ENCODE measurements at places on chromosomes 7 and 10.
A peak's percentile ranks its signal among the peaks of the same experiment; 100 is the strongest.

GRCh38 chr10:79292891-79293746, 54.1 kb upstream of the PPIF start:
- DNase-seq: no peak

GRCh38 chr7:18177815-18178660, 150.4 kb upstream of the PRPS1L1 start:
- no peak for DNase-seq

DNA sequence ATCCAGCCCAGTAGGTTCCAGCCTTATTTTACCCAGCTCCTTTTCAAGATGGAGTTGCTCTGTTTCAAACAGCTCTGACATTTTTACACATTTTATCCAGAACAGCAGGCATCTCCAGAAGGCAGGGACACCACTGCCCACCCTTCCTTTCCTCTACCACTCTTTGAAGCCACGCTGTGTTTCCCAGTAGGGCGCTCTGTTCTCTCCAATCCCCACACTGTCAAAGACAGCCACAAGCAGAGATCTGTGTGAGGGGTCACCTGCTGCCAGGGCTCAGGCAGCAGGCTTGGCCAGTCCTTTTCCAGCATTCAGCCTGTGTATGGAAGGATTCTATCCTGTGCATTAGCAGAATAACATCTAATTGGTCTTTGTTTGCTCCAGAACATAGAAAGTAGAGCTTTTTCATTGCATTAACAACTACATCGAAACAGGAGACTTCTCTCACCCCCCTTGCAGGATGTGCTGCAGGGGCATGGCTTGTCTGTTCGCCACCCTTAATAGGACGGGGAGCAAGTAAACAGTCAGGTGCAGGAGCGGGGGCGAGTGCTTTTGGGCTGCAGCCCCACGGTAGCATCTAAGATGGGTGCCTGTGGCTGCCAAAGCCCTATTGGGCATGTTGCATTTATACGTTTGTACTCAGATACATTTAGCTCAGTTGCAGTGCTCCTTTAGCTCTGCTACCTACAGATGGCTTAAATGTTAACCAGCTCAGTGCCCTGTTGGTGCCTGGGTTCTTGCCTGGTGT, 326.1 kb downstream of the GALNT17 start:
- peak; percentile 83 for DNase-seq

DNA sequence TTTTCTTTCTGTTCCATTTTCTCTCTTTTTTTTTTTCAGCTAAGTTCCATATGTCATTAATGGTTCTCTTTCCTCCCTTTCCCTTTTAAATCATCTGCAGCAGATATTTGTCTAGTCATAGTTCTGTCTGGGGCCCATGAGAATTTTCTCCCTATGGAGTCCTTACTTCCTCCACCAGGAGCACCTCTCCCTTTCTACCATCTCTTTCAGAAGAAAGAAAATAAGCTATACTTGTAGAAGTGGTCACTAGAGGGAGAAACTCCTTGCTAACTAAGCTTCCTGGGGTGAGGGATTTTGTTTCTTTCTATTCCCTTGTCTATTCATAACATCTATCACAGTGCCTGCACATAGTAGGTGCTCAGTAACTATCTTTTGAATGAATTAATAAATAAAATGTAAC, 230.2 kb upstream of the HPS1 start:
- DNase-seq: no peak

DNA sequence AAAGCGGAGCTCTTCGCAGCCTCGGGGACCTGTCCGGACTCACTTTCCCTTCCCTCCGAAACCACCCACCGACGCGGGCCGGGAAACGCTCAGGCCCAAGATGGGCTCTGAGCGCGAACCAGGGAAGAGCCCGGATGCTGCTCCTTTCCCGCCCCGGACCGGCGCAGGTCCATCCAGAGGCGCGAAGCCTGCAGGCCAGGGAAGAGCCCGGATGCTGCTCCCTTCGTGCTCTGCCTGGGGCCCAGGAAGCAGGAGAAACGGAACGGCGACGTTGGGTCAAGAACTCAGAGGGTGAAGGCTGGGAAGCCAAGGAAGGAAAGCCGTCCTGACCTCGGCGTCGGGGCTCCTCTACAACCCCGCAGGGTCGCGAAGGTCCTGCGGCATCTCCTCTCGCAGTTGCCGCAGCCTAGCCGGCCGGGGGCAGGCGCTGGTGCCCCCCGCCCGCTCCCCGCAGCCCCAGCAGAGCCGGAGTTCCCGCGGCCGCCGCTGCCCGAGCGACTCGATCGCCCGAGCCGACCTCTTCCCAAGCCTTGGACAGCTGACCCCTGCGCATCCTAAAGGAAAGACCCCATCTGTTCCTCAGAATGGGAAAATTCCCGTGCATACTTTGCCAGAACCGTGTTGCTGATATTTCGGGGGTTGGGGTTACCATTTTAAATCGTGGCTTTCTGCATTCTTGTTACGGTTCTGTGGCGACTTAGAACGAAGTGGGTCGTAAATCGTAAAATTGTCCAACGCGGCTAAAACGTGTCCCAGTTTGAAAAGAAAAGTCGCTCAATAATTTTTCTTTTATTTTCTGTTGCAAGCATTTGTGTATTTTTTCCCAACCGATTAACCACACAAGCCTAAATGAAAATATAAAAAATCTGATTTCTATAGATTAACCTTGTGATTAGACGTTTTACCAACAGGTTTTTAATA, 7.5 kb downstream of the HOXA1 start:
- DNase-seq: no peak

GRCh38 chr10:75512203-75512933, 80.9 kb downstream of the LRMDA start:
- DNase-seq: no peak

DNA sequence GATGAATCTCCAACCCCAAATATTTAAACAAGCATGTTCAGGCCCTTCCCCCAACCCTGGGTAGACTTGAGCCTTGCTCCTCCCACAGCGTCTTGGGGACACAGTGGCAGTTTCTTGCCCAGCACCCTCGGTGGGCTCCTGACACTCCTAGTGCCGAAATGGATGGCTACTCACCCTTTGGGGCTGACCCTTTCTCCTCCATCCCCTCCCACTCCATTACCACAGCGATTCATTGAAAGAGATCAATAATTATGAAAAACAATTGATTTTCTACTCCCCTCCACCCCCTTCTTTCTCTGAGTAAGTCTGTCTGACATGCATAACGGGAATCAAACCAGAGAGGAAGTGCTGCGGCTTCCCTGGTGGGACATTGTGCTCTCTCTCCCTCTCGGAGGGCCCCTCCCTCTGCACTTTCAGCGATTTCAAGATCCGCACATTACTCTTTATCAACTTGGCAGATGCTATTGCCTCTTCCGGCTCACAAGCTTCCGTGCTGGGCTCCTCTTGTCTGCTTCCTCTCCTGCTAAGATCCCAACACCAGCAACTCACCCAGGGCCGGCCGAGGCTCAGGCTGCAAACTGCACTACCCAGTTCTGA, 79.0 kb upstream of the PLXNA4 start:
- DNase-seq: no peak

- DNase-seq: no peak
Observed at GRCh38 chr10:2744547-2745200, 322.7 kb upstream of the PFKP start.

- no peak for DNase-seq
Observed at GRCh38 chr7:42967391-42967790, 35.2 kb downstream of the MRPL32 start.

DNA sequence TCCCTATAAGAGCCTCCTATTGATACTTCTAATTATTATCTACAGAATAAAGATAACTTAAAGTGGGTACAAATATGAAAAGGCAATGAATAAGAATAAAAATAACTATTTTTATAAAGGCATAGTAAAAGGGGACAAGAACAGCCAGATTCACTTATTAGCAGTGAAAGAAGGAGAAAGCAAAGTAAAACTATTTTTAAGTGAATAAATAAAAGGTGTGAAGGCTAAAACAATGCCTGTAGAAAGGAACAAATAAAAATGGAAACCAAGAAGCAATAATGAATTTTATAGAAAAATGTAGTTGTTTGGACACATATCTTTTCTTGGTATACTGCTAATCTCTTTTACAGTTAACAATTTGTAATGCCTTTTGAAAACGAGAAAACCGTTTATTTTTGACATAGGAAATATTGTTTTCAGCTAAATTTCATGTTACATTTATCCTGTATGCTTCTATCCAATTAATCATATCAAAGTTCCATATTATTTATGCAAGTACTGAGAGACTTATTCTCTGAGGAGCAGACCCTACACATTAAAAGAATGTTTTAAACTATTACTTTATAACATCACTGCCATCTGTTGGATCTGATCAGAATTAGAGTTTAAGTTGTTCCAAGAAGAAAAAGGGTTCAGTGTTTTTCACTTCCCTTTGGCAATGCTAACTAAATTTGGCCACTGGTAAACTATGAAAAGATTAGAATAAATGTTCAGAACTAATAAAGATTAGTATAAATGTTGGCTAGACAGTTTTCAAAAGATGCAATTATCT, 59.1 kb downstream of the ARMC3 start:
- DNase-seq: peak; percentile 49

- DNase-seq: no peak
Observed at GRCh38 chr7:119413314-119413805, 859.6 kb upstream of the KCND2 start.

DNA sequence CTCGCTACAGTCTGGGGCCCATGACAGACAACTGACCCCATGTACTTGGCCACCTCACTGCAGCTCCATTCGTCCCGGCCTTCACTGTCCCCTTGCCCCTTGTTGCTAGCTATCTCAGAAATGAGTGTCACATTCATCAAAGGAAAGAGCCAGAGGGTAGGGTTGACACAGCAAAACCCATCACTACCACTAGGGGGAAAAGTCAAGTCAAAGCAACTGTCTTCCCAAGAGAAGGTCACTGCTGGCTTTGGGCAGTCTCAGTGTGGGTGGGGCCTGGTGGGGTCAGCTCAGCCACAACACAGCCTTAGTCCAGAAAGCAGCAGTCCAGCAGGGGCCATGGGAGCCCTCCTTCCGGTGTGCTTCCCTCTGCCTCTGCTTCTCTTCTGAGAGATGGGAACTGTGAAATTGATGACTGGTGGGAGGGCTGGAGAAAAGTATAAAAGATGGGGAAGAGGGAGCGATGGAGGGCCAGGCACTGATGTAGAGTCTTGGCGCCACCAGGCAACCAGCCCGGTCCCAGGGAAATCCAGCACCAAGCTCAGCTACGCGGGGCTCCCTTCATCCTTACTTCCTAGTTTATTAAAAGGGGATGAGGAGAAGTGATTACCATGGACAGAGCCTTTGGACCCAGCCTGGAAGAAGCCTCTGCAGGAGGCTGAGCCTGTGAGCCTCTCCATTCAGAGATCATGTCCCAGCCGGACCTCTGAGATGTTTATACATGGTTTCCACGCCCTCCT, 58.0 kb downstream of the PLXNA4 start:
- DNase-seq: peak; percentile 12

DNA sequence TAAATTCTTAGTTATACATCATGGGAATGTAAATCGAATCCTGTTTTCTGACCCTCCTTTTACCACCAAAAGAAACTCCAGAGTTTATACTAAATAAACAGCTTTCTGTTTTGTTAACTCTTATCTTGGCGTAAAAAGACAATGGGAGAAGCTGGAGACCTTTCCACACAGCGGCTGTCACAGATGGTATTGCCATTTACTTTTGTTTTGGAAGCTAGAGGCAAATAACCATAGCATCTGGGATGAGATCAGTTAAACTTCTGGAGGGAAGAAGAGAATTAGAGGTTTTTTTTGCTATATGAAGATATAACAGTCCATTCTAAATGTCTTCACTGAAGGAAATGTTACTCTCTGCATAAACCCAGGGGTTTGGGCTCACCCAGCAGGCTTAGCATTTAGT, 258.9 kb downstream of the REEP3 start:
- DNase-seq: no peak

DNA sequence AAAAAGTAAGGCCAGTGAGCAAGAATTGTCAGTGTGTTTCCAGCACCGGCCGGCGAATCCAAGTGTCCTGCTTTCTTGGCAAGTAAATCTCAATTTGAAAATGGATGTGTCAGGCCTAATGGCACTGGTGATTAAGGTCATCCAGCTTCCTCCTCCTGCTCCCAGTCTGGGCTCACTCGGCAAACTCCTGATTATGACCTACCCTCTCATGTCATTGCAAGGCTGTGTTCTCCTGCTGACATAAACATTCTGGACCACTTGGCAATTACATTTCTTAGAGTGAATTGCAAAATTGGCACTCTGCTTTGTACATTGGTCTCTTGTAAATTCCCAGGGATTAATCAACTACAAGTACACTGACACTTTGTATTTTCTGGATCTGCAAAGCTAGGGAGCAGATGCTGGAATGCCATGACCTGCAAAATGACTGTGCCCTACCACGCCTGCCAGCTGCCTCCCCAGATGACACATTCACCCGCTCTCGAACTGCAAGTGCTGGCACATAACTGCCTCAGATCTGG, 473.8 kb downstream of the KIF20B start:
- DNase-seq: no peak

DNA sequence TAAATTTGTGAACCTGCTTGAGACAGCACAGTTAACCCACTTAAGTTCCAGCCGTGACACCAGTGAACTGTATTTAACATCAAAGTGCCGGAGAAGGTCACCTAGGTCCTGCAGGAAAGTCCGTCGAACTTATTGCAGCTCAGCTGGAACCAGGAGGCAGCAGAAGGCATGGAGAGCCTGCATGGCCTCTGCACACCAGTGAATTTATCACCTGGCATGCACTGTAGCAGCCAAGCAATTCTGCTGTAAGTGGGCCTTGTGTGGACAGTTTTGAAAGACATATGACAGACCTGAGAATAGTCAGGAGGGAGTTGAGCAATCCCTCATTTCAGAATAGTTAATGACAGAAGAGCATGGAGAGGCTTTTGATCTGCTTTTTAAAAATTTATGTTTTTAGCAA, 108.8 kb downstream of the PLXDC2 start:
- DNase-seq: no peak

DNA sequence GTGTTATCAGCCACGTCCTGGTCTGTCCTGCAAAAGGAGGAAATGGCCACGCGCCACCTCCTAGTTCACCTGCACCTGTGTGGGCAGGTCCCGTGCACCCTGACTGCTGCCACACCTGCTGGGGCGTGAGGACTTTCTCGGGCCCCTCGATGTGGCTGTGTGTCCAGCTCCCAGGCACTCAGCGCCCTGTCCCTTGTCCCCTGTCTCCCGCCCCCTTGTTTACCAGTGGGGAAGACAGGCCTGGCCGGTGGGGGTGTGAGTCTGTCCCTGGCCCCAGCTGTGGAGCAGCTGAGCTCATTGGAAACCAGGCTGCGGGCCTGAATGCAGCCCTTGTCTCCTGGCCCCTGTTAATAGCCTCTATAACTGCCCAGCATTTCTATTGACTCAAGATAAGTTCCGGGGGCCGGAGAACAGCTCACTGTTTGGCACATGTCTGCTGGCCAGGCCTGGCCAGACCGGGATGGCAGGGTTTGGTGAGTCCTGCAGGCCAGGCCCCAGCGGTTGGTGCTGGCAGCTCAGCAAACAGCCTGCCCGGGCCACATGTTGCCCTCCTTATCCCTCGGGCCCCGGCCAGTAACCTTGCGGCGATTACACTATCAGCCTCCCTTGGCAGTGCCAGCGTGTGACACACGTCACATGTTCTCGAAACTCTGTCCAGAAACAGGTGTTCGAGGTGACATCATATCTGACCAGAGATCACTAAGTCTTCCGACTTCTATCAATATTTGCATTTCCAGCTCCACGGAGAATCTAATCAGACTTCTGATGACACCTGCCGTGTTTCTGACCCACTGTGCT, 52.1 kb downstream of the FOXL3 start:
- peak; percentile 15 for DNase-seq
